SW 1271 (cell line): ENCODE measurements at places on chromosomes 1 and 21.

DNA sequence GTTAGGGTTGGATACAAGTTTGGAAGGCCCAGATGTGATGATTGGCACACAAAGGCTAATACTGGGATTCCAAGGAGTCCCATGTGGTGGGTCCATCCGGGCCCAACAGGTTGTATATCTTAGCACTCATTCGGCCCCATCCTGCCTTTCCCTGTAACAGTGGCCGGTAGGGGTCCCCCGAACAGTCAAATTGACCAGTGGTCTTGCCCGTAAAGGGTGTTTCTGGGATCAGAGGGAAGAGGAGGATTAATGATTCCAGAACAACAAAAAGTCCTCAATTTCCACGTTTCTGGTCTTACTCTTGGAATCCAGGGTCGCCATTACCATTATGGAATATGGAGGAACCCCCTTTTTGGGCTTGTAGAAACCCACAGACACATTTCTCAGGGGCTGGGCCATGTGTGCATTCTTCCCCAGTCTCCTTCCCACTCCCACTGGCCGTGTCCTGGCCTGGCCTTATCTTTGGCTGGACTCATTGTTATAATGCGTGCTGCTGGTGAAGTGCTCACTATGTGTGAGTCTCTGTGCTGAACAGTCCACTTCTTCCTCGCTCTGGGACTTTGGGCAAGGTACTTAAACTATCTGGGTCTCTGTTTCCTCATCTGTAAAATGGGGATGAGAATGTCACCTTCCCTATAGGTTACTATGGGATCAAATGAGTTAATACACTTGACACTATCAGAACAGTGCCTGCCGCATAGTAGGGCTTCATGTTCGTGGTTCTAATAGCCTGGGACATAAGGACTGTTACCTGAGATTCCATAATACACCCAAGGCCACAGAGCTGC, 161.8 kb downstream of the DYRK1A start:
- DNase-seq = no peak

DNA sequence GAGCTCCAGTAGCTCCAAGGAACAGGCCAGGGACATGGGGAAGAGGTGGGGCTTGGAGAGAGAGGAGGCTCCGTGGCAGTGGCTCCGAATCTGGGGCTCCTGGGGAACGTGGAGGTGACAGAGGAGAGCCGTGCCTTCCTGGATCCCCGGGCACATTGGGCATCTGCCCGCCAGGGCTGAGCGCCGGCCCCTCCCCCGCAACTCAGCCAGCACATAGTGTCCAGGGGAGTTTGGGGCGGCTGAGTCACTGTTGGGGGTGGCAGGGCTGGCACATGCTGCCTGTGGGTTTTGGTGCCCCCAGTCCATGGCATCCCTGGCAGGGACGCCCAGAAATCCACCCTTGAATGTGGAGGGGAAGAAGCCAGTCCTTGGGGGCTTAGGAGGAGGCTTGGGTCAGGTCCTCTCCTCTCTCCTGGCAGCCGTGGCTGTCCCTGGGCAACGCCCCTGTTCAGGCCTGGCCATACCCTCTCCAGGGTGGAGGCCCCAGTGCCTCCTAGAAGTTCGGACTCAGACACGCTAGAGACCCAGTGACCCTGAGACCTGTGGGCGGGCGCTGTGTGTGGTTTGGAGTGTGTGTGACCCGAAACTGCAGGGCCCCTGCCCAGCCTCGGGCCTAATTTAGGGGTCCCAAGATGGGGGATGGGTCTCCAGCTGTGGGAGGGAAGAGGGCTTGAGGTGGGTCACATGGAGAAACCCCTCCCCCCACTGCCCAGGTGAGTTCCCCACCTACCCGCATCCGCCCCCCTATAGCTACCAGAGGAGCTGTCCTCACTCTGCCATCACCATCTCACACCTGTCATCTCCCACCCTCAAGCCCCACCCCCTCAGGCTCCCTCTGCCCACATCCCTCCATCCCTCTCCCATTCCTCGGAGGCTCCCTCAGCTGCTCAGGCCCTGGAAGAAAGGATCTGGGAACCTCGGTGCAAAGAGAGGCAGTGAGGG, 1.6 kb downstream of the HSPB7 start:
- no peak for DNase-seq

- DNase-seq = no peak
Measured at GRCh38 chr1:98490099-98490498, 171.4 kb upstream of the SNX7 start.

GRCh38 chr1:236257216-236257615, 24.5 kb downstream of the ERO1B start:
- DNase-seq = no peak

DNA sequence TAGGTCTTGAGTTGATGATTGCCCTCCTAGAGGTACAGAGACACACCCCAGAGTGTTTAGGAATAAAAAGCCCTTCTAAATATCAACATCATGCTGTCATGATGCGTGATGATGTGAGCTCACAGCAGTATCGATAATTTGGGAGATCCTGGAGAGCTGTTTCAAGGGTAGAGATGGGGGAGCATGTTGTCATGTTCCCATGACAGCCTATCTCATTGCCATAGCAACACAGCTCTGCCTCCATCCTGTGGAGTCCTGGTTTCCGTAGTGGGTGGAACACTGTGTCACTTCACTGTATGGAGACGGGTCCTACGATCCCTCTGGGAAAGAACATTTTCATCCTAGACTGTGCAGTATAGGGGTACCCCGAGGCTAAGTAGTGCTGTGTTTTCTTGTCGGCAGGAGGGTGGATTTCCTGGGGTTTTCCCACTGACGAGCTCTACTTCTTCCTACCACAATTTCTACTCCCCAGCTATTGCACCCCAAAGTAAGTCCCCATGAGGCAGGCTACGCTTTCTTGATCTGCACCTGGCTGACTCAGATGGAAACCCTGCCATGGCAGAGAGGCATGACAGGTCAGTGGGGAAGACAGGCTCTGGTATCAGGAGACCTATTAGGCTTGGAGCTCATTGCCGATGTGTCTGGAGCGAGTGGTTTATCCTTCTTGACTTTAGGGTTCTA, 7.2 kb downstream of the KISS1 start:
- DNase-seq = no peak

DNA sequence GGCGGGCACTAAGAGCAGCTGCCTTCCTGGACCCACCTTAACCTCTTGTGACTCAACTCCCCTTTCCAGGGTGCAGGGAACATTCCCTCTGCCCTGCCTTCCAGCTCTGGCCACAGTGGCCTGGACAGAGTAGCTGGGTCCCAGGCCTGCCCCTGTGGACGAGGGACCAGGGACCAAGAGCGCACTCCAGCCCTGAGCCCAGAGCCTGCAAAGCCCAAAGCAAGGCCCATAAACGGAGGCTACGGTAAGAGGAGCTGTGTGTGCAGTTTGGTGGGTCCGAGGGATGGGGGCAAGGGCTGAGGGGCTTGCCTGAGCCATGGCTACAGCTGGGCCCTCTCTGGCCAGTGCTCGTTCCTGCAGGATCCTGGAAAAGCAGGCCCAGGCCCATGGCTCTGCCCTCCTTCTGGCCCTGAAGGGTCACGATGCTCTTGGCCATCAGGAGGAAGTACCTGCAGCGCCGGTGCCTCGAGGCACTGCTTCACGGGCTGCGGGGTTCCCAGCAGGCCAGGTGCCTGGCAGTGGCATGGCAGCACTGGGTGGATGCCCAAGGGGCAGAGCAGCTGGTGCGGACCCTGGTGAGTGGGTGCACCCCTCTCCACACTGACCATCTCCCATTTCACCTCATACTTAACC, 17.8 kb downstream of the MTHFR start:
- DNase-seq = no peak

DNA sequence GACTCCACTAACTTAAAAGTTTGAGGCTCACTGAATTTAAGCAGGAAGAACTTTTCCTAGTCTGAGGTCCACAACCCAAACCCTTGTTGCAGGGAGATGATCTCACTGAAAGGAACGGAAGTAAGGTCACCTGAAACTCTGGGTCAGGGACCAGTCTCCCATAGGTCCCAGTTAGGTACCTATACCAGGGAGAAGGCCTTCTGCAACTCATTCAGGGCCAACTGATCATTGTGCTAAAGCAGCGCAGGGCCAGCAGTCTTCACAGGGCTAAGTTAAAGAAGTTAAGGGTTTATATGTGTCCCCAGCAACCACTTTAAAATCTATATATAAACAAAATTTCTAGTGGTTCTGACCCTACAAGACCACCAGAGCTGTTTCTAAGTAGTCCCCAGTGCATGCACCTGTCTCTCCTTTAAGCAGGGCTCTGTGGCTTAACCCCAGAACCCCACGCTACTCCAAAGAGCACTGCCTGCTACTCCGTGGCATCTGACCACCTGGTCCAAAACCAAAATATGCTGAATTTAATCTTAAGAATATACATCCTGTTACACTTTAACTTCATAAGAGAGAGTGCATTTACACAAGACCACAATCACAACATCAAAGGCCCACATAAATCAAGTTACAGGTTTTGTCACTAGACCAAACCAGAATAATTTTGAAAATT, 2.8 kb downstream of the SRSF10 start:
- no peak for DNase-seq

GRCh38 chr1:38662126-38662525, 197.4 kb downstream of the RRAGC start:
- no peak for DNase-seq
